ENCODE measurements at places on chromosomes 16 and 17.

DNA sequence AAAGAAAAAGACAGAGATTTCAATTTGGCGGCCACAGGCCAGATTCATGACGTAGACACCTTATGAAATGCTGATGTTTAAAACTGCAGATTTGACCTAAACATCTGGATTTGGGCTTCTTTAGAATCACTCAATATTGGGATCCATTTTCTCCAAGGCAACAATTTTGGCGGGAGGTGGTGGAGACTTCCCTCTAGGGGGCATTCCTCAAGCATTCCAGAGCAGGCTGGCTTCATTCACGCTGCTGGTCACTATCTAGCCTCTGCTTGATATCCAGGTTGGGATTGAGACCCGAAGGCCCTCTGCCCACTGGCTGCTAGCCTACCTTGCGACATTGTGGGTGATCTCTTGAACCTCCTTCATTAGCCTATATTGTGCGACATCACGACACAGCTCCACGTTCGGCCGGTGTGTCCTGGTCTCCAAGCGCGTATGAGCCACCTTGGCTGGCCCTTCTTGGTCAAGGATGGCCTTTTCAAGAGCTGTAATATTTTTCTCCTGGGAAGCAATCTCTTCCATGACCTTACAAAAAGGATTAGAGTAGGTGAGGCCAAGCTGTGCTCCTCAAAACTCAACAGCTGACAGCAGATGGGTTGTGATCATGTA lies 24.5 kb downstream of the FBXO39 start:
- no peak for DNase-seq

DNA sequence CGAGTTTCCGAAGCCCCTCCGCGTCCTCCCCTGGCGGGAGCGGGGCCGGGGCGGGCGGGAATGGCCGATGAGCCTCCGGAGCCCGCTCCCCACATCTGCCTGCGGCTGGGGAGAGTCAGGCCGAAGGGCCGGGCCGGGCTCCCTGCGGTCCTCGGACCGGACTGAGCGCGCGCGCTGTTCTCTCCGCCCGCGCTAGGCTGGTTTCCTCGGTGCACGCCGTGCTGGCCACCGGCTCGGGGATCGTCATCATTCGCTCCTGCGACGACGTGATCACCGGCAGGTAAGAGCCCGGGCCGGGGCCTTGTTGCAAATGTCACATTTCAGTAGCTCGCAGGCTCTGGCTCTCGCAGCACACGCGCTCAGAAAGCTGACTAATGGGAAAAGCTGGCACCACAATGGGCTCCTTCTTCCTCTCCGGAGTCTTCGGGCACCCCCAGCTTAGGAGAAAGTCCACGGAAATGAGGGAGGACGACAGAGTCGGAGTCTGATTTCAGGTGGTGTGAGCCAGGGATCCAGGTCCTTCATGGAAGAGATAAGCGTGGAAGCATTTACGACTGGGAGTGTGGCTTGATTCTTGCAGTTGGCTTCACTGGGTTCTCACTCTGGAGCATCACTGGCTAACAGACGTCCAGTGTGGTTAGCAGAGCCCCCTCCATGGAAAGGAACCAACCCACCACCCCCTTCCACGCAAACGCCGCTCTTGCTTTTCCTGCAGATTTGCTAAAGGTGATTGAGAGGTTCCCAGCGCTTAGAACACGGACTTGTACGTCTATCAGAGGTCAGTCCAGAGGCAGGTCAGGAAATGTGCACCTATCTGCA lies 715 bp downstream of the TLCD3A start:
- DNase-seq, result peak; percentile 6

DNA sequence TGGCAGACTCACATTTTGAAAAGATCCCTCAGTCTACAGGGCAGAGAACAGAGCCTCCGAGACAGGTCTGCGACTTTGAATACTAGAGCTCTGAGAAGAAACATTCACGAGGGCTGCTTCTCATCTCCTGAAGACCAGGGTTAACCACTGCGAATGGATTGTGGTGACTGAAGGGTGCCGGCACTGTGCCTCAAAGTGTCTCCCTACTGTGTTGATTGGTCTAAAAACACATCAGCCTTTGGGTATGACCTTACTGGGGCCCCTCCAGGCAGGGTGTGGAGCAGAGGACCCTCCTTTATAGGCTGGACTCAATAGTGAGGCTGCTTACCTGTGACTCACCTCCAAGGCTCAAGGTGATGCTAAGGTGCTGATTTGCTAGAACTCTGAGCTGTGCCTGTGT lies 2.6 kb upstream of the LGALS9 start:
- no peak for DNase-seq

DNA sequence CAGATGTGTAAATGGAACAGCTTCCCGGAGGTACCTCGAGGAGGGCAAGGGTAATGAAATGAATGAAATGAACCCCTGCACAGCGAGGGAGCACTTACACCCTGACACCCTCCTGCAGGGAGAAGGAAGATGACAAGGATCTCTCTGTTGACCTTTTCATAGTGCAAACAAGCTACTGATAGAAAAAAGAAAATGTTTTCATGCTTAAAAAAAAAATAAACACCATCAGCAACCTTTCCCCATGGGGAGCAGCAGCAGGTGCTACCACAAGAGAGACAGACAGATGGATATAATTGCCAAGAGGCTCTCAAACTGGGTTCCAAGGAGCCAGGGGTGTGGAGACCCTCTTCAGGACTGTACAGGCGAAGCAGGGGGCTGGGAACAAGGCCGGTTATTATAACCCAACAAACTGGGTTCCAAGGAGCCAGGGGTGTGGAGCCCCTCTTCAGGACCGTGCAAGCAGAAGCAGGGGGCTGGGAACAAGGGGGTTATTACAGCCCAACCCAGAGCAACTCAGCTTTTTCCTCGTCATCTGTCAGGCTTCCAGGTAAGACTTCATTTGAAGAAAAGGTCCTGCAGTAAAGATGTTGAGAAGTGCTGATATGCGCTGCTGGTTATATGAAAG lies 718 bp upstream of the RPH3AL start:
- DNase-seq, result no peak

DNA sequence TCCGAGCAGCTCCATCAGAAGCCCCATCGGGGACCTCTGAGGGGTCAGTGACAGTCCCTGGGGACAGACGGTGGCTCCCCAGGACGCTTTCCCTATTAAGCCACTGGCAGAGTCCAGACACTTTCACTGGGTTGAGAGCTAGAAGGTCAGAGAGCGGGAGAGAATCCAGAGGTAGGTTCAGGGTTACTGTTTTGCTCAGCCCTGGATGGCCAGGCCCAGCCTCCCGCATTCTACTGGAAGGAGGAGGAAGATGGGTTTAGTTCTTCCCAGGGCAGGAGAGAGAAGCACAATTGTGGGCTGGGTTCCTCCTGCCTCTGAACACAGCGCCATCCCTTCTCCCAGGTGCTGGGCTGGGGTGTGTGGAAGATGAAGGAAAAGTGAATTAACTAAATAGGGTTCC lies 452.8 kb downstream of the SLC39A11 start:
- no peak for DNase-seq

DNA sequence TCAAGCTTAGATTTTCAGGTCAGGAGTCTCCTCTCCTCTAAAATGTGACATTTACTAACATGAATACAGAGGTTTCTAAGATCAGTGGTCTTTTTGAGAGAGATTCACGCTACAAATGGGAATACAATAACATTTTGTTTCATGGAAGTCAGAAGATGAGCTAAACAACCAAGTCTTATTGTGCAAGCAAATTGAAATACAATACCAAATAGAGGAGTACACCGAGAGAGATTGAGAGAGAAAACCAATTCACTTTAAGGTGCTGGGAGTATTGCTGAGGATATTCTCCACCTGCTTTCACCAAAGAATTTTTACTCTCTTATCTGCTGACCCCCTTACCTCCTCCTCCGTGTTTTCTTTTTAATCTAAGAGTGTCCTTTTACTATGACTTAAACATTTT lies 11.5 kb downstream of the VEZF1 start:
- no peak for DNase-seq

GRCh38 chr17:44207743-44208142 lies 8.1 kb upstream of the ATXN7L3 start:
- no peak for DNase-seq

DNA sequence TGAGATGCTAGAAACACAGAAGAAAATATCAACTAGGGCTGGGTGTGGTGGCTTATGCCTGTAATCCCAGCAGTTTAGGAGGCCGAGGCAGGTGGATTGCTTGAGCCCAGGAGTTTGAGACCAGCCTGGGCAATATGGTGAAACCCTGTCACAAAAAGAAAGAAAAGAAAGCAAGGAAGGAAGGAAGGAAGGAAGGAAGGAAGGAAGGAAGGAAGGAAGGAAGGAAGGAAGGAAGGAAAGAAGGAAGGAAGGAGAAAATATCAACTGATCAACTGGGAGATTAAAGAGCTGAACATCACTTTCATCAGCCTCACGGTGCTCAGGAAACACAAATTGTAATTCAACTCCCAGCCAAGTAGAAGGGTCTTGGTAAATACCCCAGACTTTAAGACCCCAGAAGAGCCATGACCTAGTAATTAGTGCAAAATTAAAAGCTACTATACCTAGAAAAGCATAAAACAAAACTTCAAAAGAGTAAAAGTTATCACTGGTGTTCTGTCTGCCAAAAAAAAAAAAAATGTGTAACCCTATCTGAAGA lies 27.8 kb upstream of the SLFN13 start:
- no peak for DNase-seq

DNA sequence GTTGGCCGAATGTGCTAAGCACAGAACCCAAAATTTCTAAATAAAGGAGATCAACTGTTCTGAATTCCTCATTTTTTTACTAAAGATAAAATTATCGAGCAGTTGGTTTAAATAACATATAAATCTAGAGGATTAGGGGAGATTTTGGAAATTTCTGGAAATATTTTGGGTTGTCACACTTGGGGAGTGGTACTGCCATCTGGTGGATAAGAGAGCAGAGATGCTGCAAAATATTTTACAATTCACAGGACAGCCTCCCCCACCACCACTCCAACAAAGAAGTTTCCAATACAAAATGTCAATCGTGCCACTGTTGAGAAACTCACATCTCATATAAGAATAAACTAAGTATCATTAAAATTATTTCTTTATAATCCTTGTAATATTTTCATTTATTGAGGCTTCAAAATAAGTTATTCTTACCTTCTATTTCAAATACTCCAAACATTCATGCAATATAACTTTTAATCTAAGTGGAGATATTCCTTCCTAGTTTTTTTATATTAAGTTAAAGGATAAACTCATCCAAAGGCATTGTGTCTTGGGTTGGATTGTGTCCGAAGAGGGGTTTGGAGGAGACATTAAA lies 17.0 kb upstream of the ABCA8 start:
- DNase-seq, result no peak
